ENCODE measurements at places on chromosomes 5 and 9.

- DNase-seq, result no peak
Observed at GRCh38 chr9:105269593-105269992, 25.1 kb downstream of the SLC44A1 start.

DNA sequence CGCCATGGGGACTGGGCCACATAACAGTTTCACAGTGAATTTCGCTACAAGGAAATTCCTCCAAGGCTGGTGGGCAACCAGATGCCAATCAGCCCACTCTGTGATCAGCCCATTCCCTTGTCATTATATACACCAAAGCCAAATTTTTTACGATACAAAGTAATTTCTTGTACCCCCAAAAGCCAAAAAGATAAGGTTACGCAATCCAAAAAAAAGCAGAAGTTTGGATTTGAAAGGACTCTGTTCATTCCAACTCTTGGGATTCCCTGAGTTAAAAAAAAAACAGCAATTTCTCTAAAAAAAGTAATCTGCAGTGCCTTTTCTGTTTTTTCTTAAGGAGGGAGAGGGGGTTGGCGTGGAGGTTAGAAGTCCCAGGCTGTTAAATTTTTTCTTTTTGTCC lies 166.8 kb downstream of the CDH10 start:
- DNase-seq, result no peak

- no peak for DNase-seq
Observed at GRCh38 chr5:139636975-139637408, 11.2 kb upstream of the CXXC5 start.

DNA sequence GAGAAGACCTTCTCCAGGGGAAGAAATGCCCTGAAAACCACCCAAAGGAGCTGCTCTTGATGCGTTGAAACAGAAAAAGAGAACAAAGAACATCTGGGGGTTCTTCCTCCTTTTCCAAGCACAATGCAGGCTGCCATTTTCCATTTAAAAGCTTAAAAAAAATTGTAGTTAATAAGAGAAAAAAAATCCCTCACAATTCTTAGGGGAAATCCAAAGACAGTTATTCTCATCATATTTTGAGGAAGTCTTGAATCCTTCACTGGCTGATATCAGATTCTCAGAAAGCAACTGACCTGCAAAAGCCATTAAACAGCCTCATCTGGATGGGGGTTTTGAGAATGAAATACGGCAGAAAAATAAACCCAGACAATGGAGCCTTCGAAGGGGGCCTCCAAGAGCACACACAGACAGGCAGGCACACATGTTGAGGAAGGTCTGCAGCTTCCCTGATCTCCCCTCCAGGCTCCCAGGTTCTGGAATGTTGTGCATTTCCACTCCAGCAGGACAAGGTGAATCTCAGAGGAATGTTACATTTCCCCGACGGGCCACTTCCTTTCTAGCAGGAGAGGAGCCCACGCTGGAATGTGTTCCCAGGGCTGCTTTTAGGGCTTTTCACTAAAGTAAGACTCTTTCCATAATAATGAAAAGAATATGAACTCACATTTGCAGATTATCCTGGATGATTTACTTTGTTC lies 159.4 kb upstream of the S1PR3 start:
- DNase-seq, result no peak

DNA sequence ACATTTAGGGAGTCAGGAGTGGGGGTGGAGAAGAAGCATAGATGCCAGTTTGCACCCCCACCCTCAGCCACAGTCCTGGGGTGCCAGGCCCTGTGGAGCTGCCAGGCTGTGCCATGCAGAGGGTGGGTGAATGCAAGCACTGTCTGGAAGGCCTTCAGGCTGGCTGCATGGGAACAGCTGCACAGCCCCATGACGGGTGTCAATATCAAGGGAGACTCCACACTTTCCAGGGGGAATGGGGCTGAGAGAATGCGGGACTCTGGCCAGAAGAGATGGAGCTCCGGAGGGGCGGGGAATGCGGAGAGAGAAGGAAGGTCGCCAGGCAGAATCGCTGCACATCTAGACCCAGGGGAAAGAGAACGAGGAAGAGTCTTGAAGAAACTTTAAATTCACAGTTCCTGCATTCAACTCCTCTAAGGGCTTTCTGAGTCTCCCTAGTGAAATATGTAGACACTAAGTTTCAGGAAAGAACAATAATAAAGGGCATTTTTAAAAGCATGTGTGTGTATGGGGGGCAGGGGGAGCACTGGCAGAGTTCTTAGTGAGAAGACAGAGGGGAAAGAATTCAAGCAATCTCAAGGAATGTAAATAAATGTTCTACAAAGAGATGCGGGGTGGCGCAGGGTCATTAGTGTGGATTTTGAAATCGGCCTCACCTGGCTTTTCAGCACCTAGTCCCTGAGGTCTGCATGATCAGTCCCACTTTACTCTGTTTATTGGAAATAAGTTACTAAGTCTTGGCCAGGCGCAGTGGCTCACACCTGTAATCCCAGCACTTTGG lies 59.1 kb downstream of the BOD1 start:
- DNase-seq, result no peak

DNA sequence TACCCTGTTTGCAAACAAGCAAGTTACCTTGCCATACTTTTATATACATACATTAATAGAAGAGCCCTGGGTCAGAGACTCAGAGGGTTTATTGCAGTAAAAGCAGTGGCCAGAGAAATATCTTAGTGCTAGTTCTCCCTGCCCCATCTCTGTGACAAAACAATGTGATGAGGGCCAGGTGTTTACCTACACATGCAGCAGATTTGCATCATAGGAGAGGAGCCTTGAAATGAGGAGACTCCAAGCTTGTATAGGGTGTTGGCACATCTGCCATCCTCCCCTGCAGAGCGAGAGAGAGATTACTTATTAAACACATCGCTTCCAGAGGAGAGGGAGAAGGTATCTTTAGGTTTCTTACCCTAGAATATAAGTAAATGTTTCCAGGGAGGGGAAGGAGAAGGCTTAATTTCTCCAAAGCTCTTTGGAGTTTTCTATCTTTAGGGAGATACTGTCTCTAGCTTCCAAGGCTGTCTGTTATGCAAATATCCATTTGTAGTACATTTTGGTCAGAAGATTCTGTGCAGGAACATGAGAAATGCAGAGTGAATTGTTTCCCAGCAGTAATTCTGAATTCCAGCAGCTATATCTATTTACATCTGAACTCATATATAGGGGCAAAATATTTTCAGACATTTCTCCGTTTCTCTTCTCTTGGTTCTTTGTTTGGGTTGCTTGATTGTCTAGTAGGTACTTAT lies 15.7 kb downstream of the FER start:
- DNase-seq, result no peak

All from stimulated activated CD8-positive, alpha-beta memory T cell treated with anti-CD3 and anti-CD28 coated beads, Interleukin-2, amount 100 ng/mL, for 1 hour (primary cell).